ENCODE measurements at places on chromosomes 12 and 14.

DNA sequence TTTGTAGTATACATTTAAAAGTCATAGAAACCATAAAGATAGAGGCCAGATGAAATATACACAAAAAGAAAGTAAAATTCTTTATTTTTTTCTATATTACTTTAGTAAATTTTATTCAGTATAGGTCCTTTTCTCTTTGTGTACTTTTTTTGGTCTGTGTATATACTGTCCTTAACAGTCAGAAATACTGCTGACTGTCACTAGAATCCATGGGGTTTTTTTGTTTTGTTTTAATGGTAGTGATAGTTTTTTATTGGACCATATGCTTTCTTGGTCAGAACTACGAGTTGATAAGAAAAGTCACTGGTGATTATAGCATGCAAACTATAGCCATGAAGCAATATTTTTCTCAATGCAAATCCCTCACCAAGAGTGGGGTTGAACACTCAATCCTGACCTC lies 165.4 kb downstream of the FOXA1 start:
- DNase-seq = no peak

DNA sequence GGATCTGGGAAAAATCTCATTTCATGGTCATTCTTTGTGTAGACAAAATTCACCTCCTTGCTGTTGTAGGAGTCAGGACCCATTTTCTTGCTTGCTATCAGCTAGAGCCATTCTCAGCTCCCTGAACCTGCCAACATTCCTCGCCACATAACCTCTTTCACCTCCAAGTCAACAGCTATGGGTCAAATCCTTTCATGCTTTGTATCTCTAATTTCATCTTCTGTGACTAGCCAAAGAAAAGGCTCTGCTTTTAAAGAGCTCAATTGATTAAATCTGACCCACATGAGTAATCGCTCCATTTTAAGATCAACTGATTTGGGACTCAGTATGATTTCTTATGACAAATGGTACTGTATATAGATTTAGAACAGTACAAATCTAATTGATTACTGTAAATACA lies 89.2 kb upstream of the FOXG1 start:
- no peak for DNase-seq

- DNase-seq = no peak
Observed at GRCh38 chr14:44099743-44100488, 407.2 kb downstream of the FSCB start.

DNA sequence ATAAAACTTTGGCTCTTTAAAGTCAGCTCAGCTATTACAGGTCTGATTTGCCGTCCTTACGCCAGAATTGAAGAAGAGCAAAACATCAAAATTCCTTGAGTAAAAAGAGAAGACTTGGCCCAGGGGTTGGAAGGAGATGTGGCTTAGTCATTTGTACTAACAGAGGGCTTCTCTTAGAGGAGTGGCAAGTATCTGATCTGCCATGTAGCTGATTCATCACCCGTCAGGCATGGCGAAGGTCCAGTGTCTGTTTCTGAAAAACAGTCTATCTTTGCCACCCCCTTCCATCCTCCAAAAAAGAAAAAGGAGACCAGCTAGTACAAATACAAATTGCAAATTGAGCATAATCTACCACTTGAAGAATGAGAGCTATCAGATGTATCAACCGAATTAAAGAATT lies 91.9 kb downstream of the RAD52 start:
- DNase-seq = peak; percentile 32

GRCh38 chr12:46534327-46534840 lies 161.8 kb upstream of the SLC38A2 start:
- DNase-seq = no peak

DNA sequence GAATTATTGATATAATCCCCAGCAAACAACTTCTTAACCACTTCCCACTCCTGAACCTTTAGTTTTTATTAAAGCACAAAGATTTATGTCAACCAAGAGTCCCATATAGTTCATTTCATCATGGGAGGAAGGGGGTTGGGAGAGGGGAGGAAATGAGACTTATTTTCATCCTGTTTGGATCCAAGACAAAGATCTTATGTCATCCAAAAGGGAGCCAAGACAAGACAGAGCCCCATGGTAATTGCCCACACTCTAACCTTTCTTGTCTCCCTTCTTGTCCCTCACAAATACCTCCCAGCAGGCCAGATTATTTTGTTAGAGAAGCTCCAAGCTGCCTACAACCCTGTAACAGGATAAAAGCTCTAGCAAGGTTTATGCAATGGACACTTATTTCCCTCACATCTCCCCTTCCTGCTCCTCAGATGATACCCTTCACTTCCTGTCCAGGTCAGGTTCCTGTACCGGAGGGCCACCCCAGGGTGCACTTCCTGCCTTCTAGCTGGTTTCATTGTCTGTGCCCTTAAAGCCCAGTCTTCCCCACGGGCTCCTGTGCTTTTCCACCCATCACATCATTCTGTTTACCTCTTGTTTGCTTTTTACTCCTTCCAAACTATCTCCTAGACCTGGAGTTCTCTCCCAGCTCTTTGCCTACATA lies 123.7 kb upstream of the MDM1 start:
- no peak for DNase-seq

- no peak for DNase-seq
Observed at GRCh38 chr12:76106631-76107030, 22.1 kb upstream of the NAP1L1 start.

- no peak for DNase-seq
Observed at GRCh38 chr14:101363880-101364391, 197.4 kb upstream of the DIO3 start.

- DNase-seq = no peak
Observed at GRCh38 chr12:111155521-111155920, 213.4 kb downstream of the PHETA1 start.

GRCh38 chr12:80170915-80171314 lies 71.6 kb downstream of the OTOGL start:
- no peak for DNase-seq

- DNase-seq = no peak
Observed at GRCh38 chr12:120588948-120589930, 8.0 kb upstream of the POP5 start.

DNA sequence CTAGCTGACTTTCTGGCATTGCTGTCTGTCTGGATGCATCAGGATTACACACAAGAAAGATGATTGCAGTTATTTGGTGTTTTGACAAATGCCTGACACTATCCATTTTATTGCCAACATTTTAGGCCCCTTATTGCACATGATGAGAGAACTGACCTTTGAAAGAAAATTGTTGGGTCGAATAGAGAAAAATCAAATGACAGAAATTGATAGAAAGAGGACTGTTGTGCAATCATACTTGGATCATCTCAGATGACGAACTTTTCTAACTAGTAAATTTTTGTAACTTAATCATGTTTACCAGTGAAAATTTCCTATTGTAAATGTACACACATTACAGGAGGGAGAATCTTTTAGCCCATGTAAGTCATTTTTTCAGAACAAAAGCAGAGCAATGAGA lies 251.5 kb upstream of the USP15 start:
- DNase-seq = no peak

DNA sequence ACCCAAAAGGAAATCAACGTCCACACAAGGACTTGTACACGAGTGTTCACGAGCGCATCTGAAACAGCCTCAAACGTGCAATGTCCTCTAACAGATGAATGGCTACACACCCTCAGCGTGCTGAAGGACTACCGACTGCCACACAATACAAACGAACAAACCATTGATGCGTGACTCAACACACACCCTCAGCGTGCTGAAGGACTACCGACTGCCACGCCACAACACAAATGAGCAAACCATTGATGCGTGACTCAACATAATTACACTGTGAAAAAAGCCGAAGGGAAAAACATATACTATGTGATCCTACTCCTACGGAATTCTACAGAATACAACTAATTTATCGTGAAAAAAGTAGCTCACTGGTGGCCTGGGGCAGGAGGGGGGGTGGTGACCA lies 25.1 kb upstream of the BTBD6 start:
- DNase-seq = no peak

GRCh38 chr14:103334644-103335622 lies 896 bp downstream of the EIF5 start:
- peak; percentile 27 for DNase-seq

Data from GM04504 (cell line).